SIG-M5 (cell line): ENCODE measurements at places on chromosomes 5 and 9.
A peak's percentile ranks its signal among the peaks of the same experiment; 100 is the strongest.

- no peak for DNase-seq
These were observed 10.1 kb downstream of the ATG12 start for GRCh38 chr5:115831163-115831768.

- DNase-seq = no peak
These were observed 25.9 kb downstream of the FNBP1 start for GRCh38 chr9:130017076-130017475.

DNA sequence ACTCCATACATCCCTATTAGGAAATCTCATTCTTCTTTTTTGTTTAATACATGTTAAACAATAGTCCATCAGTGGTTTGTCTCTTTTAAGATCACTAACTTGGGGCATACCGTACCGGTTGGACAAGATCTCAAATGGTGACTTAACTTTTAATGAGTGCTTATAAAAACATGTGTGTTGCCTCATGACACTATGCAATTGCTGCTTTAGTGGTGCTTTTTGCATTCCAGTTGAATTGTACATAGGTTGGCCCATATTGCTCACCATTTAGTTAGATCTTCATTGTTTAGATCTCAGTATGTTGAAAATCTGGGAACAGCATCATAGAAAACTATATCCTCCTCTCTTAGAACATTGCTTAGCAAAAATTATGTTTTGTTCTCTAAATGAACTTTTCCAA lies 17.8 kb downstream of the C9orf85 start:
- DNase-seq = no peak

GRCh38 chr9:98087420-98088354 lies 31.2 kb downstream of the NANS start:
- DNase-seq = no peak

- DNase-seq = no peak
These were observed 4.6 kb downstream of the SMC5 start for GRCh38 chr9:70263421-70263820.

GRCh38 chr5:20570486-20570885 lies 582.5 kb upstream of the CDH18 start:
- DNase-seq = no peak

- no peak for DNase-seq
These were observed 33.4 kb downstream of the DDX4 start for GRCh38 chr5:55771175-55771655.

DNA sequence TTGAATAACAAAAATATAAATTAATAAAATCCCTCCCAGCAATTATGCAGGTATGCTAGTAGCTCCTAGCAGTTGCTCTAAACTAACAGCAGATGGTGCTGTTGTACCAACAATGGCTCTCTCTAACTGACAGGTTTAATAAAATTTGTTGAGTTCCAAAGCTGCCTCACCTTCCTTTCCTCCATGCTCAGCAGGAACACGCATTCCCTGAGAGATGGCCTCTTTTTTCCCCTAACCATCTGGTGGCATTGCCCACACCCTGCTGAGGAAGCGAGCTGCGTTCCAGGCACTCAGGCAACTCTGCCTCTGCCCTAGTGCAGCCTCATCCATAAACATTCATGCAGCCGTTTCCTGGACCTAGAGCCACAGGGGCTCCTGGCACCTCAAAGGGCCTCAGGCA lies 106.2 kb downstream of the KLHL3 start:
- DNase-seq = peak; percentile 14

DNA sequence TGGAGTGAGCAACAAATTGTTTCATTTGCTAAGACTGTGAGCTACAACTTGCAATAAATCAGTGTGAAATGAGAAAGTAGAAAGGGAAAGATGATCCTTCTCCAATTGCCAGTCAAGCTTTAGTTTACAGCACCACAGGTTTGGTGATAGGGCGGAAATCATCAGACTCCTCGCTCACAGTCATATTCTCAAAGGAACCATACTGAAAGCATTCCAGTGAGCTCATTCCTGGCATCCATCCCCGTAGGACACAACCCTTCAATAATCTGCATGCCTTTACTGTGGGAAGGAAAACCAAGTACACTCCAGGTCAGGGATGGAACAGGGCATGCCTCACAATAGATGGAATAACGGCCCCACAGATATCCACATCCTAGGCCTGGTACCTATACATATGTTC lies 80.7 kb downstream of the FSTL4 start:
- DNase-seq = no peak

DNA sequence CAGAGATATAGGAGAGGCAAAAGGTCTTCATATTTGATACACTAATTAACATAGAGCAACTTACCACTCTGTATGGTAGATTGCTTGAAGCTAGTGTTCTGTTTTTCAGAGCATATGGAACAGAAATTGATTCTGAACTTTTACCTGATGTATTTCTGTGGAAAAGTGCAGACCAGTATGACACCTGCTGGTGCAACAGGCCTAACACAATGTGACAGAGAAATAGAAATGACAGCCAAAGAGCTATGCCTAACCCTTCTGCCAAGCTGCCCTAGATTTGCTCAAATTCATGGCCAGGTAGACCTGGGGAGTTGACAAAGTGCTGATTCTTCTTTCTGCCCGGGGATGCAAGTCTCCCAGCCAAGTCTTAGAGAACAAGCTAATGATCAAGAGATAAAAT lies 65.4 kb upstream of the RNF180 start:
- DNase-seq = no peak

DNA sequence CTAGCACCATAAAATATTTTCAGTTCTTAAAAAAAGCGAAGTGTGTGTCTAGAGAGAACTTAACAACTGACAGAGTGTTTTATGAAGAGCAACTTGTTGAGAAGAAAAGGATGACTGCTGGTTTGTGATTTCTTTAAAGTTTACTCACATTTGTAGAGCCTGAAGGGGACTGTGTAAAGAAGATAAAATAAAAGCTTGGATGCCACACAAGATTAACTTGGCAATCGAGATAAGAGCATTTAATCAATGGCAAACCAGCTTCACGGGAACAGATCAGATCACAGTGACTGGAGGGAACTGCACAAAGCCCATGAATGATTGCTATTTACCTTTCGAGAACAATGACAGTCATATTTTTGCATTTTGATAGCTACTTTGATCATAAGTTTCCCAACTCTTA lies 2013.1 kb upstream of the CDH9 start:
- no peak for DNase-seq

GRCh38 chr5:167309941-167310517 lies 981.4 kb upstream of the WWC1 start:
- no peak for DNase-seq

GRCh38 chr5:74072646-74073045 lies 446.6 kb downstream of the ARHGEF28 start:
- DNase-seq = no peak

DNA sequence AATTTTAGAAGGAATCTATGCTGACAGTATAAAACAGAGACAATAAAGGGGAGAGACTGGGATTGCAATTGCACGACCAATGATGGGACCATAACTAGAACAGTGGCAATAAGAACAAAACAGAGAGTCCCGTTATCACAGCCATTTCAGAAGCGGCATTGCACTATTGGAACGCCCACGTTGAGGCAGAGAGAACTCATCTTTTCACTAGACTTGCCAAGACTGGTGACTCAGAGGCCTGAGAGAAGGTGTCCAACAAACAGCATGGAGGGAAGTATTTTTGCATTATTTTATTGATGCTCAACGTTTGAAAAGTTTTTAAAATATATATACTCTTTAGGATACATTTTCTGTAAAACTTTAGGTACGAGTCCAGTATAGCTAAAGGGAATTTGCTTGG lies 737.7 kb downstream of the TLE1 start:
- no peak for DNase-seq

GRCh38 chr5:142561486-142562097 lies 124.3 kb downstream of the FGF1 start:
- no peak for DNase-seq

DNA sequence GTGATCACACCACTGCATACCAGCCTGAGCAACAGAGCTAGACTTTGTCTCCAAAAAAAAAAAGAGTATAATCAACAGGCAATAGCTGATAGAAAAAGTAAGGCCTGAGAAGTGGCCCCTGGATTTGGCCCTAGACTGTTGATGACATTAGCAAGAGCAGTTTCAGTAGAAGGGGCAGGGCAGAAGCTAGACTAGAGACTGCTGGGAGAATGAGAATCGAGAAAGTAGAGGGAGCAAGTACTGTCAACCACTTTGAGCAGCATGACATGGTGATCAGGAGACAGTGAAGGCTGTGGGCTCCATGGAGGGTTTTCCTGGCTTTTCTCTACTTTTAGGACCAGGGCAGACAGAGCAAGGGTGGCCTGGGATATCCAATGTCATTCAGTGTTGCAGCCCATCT lies 34.9 kb upstream of the B4GALT1 start:
- no peak for DNase-seq

DNA sequence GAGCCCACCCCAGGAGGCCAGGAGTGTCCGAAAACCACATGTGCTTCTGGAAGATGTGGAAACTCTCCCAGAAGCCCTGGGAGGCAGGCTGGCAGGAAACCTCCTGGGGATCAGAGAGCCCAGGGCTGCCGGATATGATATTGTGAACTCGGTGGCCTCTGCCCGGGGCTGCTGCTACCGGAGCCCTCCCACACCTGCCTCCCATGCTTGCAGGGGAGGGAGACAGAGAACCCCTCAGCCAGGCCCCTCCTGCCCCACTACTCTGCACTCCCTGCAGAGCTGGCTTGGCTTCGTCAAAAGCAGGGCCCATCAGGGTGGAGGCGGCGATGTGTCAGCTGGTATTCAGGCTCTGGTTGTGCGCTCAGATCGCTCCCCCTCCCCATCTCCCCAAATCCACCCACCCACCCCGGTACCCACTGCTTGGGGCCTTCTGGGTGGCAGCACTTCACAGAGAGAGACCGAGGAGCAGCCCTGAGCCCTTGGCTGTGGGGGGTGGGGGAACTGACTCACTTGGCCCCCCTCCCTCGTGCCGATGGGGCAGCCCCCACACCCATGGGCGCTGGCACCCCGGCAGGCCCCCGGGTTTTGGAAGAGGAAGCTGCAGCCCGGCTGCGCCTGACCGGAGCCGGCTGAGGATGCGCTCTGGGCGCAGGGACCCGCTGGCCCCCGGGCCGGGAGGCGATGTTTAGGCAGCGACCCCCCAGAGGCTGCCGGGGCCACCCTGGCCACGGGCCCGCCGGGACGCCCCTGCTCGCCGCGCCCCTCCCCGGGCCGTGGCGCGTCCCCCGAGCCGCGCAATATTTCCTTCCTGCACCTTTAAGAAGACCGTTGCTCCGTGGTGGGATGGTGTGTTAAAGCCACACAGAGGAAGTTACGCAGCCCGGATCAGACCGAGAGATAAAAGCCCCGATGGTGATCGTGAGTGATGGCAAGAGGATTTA lies 786 bp upstream of the NTNG2 start:
- DNase-seq = peak; percentile 30

GRCh38 chr9:121836366-121836885 lies 185.0 kb downstream of the DAB2IP start:
- DNase-seq = no peak

DNA sequence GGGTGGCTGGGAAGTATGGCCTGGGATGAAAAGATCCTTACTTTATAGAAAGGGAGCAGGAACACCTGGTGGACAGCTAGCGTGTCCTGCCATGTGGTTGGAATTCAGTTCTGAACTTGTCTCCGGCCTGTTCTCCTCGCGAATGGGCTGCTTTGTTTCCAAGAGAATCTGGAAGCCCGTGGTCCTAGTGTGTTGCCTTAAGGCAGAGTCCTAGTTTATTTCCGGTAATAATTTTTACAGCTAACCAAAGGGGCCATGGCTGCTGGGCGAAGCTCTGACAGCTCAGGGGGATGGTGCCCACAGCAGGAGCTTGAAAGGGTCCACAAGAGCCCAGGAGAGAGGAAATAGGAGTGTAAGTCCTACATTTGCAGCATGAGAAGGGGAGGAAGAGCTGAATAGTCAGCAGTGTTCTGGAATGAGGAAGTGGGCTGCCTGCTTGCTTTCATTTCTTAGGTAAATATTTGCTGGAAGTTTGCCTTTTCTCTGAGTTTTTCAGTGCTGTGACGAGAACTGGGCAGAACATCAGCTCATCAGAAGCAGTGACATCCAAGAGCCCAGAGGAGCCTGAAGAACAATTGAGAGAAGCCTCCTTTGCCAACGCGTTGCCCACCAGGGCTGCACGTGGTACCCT lies 13.1 kb upstream of the IGFBPL1 start:
- DNase-seq = no peak

DNA sequence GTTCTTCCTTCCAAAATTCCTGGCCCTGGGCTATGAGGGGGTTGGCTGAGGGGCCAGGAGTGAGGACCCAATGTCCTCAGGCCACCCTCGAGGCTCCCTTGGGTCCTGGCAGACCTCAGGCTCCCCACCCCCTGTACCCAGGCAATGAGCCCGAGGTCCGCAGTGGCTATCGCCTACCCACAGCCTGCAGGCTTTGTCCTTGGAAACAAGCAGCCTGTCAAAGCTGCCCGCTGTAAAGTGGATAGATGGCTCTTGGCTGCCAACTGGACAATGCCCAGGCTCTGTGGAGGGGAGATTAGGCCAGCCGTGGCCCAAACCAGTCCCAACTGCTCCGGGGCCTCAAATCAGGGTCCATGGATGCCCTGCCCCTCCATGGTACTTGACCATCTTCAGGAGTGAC lies 2.2 kb upstream of the ADGRD2 start:
- no peak for DNase-seq

- DNase-seq = no peak
These were observed 100.1 kb upstream of the DHFR start for GRCh38 chr5:80754900-80755299.

DNA sequence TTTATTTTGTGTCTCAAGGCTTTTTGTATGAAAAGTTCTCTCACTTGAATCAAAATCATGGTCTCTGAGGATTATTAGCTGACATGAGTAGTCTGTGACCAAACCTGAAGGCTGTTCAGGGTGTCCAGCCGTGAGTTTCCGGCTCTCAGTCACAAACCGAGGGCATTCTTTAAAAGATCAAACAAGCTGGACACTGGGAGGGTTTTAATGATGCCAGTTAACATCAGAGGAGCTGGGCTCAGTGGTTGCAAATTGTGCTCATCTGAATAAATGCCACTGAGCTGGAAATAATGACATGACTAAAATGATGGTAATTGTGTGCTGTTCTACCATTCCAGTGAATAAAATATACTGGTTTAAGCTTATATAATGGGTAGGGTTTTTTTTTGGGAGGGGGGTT lies 153.1 kb downstream of the FOCAD start:
- no peak for DNase-seq

DNA sequence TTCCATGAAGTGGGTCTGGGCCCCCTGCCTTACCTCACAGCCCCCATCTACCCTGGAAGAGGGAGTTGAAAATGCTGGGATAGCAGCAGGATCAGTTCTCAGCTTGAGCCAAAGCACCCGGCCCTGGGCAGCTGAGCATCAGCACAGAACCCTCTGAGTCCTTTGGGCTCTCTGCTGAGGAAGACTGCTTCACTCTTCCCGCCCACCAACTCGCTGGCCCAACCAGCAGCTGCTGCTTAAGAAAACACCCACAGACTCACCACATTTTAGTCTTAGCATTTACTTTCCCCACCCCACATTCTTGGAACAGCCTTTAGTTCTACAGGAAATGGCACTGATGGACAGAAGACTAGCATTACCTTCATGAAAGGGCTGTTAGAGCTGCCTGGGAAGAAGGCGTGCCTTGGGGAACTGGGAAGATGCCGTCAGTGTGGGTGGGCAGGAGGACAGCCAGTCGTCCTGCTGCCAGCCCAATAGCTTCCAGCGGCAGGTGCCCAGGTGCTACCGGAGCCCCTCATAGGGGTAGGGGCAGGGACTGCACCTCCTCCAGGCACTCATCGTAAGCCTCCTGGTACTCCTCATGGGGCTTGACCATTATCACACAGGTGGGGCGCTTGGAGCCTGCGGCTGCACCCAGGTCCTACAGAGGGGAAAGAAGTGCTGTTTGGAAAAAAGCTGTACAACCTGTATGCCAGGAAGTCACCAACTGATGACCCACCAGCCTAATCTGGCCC lies 4.3 kb downstream of the NHP2 start:
- no peak for DNase-seq

GRCh38 chr5:1004461-1005248 lies 3.9 kb upstream of the NKD2 start:
- no peak for DNase-seq

GRCh38 chr5:43061352-43062075 lies 21.4 kb upstream of the ANXA2R start:
- no peak for DNase-seq
